ENCODE measurements at places on chromosomes 6 and 20.
A peak's percentile ranks its signal among the peaks of the same experiment; 100 is the strongest.

DNA sequence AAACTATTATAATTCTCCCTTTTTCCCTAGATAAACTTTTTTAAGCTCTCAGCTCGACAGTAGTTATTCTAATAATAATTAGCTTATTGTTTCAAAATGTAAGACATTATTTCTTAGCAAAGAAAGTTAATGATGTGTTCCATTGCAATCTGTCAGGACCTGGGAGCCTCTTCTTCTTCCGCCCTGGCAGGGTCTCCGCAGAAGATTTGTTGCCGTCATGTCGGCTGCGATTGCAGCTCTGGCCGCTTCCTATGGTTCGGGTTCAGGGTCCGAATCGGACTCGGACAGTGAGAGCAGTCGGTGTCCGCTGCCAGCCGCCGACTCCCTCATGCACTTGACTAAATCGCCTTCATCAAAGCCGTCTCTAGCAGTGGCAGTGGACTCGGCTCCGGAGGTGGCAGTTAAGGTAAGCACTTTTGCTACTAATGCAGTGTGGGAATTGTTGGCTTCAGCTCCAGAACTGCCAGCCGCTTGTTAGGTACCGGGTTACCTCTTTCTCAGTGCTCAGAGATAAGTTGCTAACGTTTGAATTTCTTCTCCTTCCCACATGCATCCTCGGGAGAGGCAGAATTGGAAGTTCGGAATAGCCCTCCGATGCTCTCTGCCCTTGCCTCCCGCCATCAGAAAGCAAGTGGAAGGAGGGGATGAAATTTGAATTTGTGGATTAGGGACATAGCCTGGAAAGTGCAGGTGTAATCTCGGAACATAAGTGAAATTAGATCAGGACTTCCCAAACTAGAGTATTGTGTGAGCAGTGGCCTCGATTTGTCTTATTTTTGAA lies at the start of gene CDC40:
Gene CDC40 (plus strand): TSS at position 200 of the 781 bp plus-strand sequence. CDS start 18 bp downstream, at position 218.
- no peaks in the 10 kb centered on the region for H3K36me3 ChIP-seq
- no peaks in the 10 kb centered on the region for H3K27me3 ChIP-seq
- peaks cover 66% of the 10 kb centered on the region for H3K4me1 ChIP-seq
- peak within 1 kb of the TSS; percentile 94 for H3K4me3 ChIP-seq
- H3K27ac ChIP-seq: peak within 1 kb of the TSS; percentile 91

DNA sequence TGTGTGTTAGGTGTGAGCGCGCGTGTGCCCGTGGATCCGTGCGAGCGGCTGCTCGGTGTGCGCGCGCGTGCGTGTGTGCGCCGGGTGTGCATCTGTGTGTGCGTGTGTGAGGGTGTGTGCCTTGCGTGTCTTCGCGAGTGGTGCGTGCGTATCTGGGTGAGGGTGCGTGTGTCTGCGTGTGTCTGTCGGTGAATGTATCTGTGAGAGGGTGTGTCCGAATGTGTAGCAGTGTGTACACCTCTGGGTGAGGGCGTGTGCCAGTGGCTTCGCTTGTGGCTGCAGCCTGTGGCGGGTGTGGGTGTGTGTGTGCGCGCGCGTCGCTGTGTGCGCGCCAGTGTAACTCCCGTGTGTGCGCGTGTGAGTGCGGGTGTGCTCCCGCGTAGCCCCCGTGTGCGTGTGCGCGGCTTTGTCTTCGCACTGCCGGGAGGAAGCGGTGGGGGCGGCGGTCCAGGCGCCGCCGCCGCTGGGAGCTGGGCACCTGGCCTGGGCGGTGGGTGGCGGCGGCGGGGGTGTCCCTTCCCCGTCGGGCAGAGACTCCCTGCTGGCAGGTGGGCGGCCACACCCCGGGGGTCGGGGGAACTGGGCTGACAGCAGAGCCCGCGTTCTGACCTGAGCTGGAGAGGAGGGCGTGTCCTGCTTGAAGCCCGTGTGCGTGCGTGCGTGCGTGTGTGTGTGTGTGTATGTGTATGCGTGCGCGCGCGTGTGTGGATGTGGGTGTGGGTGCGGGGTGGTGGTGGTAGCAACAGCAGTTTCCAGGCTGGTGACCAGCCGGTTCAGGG lies 61.3 kb upstream of the EPB41L1 start:
- DNase-seq: peak; percentile 58
- peaks cover 51% of the 10 kb centered on the region for H3K27me3 ChIP-seq
- H3K4me1 ChIP-seq: peaks cover 36% of the 10 kb centered on the region

- no peak for DNase-seq
- no peak overlapping the region for H3K4me3 ChIP-seq
- peaks cover 41% of the 10 kb centered on the region for H3K4me1 ChIP-seq
- H3K36me3 ChIP-seq: no peaks in the 10 kb centered on the region
- H3K27ac ChIP-seq: no peak overlapping the region
Measured at GRCh38 chr6:151143806-151144205, 96.0 kb upstream of the AKAP12 start.

DNA sequence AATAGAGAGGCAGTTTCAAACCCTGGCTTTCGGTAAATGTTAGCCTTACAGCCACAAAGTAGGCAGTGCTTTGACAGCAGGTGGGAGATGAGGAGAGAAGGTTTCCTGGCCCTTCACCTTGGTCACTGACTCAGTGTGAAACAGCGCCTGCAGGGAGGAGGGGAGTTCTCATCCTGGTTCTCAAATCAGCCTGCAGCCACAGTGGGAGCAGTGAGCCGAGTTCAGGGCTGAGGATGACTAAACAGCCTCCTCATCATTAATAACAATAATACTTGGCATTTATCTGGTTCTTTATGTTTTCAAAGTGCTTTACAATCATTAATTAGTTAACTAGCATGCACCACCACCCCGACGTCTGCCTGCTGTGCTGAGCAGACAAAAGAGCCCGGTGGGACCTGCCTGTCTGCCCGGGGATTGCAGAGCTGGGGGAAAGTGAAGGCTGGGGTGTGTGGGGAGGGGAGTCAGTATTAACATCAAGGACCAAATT lies 59.6 kb downstream of the PRDM1 start:
- H3K27me3 ChIP-seq: peaks cover 16% of the 10 kb centered on the region
- H3K27ac ChIP-seq: no peak overlapping the region
- H3K4me1 ChIP-seq: peaks cover 9% of the 10 kb centered on the region
- H3K4me3 ChIP-seq: no peak overlapping the region
- DNase-seq: no peak

DNA sequence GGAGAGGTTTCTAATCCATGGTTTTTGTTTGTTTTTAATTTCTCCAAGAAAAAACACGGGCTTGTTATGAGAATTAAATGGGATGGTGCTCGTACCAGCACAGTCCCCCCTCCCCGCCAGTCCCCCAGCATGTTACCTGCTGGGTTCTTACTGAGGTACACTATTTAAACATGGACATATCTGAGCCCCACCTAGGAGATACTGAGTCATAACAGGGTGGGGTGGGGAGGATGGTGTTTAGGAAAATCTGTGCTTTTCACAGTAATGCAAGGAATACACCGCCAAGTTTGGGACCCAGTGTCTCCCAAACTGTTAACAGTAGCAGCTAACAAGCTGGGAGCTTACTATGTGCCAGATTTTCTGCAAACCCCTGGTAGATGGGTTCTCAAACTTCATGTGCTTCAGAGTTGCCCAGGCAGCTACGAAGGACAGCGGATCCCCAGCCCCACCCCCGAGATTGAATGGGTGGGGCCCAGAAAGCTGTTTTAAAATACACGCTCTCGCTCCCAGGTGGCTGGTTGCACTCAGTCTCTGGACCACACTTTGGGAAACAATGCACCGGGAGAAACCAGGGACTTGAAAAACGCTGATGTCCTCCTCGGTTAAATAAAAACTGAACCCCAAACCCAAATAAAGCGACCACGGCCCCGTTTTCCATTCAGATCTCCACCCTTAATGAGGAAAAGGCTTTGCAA lies 995 bp downstream of the ZFP64 start:
- H3K4me3 ChIP-seq: peak overlapping the region; percentile 99
- DNase-seq: peak; percentile 30
- H3K27me3 ChIP-seq: no peaks in the 10 kb centered on the region
- H3K36me3 ChIP-seq: peaks cover 16% of the 10 kb centered on the region
- peaks cover 35% of the 10 kb centered on the region for H3K4me1 ChIP-seq

DNA sequence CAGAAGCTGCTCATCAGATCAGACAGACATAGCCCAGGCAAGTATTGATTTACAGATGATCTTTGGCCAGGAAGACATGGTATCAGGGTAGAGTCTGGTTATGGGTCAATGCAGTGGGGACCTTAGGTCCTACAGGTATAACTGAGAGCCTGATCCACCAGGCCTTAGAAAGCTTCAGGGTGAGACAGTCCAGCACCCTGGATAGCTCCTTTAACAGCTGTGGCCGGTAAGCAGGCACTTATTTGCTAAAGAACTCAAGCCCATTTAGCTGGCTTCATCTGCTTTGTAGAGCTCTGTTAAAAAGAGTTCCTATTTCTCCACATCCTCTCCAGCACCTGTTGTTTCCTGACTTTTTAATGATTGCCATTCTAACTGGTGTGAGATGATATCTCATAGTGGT lies 39.6 kb downstream of the ESR1 start:
- DNase-seq: no peak
- H3K36me3 ChIP-seq: no peaks in the 10 kb centered on the region
- H3K27me3 ChIP-seq: no peaks in the 10 kb centered on the region

DNA sequence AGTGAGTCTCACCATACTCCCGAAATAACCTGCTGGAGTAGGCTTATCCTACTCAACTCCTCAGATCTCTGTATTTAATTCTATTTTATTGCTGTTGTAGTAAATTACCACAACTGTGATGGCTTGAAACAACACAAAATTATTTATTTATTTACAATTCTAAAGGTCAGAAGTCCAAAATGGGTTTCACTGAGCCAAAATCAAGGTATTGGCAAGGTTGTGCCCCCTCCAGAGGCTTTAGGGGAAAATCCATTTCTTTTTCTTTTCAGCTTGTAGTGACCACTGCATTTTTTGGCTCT lies 869 bp upstream of the SLC17A2 start:
- no peaks in the 10 kb centered on the region for H3K36me3 ChIP-seq
- no peak overlapping the region for H3K4me3 ChIP-seq
- H3K27ac ChIP-seq: no peak overlapping the region
- no peaks in the 10 kb centered on the region for H3K27me3 ChIP-seq
- no peaks in the 10 kb centered on the region for H3K4me1 ChIP-seq

All from left ventricle myocardium inferior (tissue), 1 donor.